ENCODE measurements at places on chromosomes 16 and 17. TPM values are rescaled to one million over a fixed set of nuclear protein-coding genes. Genes with fewer than 3 reads are reported as not detected.

The STAT5A gene
- total RNA-seq = 19.9 TPM

The EVPL gene
- not detected for total RNA-seq

The IGFBP4 gene
- total RNA-seq = 557 TPM

The CRISPLD2 gene
- total RNA-seq = 1.5 TPM

The KRT31 gene
- total RNA-seq = not detected

The CSH1 gene
- total RNA-seq = not detected

The GABARAP gene
- total RNA-seq = 172 TPM

The CCL16 gene
- total RNA-seq = not detected

The PRRT2 gene
- total RNA-seq = 0.26 TPM

The CCDC92B gene
- total RNA-seq = not detected

The CCR7 gene
- total RNA-seq = not detected

The RPUSD1 gene
- total RNA-seq = 13.6 TPM

The MT2A gene
- 84.2 TPM for total RNA-seq

The KPNA2 gene
- 89.4 TPM for total RNA-seq

The FAM222B gene
- total RNA-seq = 2.4 TPM

The ANKRD40CL gene
- total RNA-seq = not detected

The CACNA1G gene
- 0.37 TPM for total RNA-seq

The KCNAB3 gene
- total RNA-seq = 0.13 TPM

The SLC5A10 gene
- not detected for total RNA-seq

The TBC1D3I gene
- total RNA-seq = not detected

The MYH13 gene
- not detected for total RNA-seq

The EEF2KMT gene
- total RNA-seq = 7.5 TPM

The KRTAP4-3 gene
- not detected for total RNA-seq

The ACBD4 gene
- 7.1 TPM for total RNA-seq

The SCO1 gene
- 27.9 TPM for total RNA-seq

The CCL4 gene
- not detected for total RNA-seq

The CHST6 gene
- 0.31 TPM for total RNA-seq

The GGNBP2 gene
- 70.0 TPM for total RNA-seq

The NDEL1 gene
- total RNA-seq = 64.8 TPM

The CCL18 gene
- not detected for total RNA-seq

The FBXL16 gene
- total RNA-seq = 0.13 TPM

The EMC8 gene
- 23.3 TPM for total RNA-seq

The SPATA32 gene
- under 0.01 TPM for total RNA-seq

The HOXB6 gene
- total RNA-seq = not detected

The ST6GALNAC1 gene
- total RNA-seq = not detected

The ABCC11 gene
- 0.26 TPM for total RNA-seq

The EVI2B gene
- 0.13 TPM for total RNA-seq

The KRT25 gene
- total RNA-seq = not detected

The SECTM1 gene
- total RNA-seq = 5.5 TPM

The UBALD2 gene
- 3.4 TPM for total RNA-seq

The SPNS3 gene
- total RNA-seq = not detected

The KCNJ2 gene
- 0.25 TPM for total RNA-seq

The CAPNS2 gene
- 0.26 TPM for total RNA-seq

The AGRP gene
- total RNA-seq = not detected

The ITGB3 gene
- total RNA-seq = 14.2 TPM

The PCGF2 gene
- total RNA-seq = 5.6 TPM

The PLD6 gene
- total RNA-seq = 3.5 TPM

The PABPN1L gene
- total RNA-seq = not detected

The ADCY9 gene
- 32.8 TPM for total RNA-seq

The GINS2 gene
- 9.2 TPM for total RNA-seq

The MRPL38 gene
- 20.4 TPM for total RNA-seq

The HEXIM2 gene
- 7.7 TPM for total RNA-seq

The PPP1R1B gene
- total RNA-seq = 0.25 TPM

The AOC2 gene
- total RNA-seq = 0.40 TPM

The CLEC10A gene
- not detected for total RNA-seq

The MMP28 gene
- total RNA-seq = 0.12 TPM

The TM4SF5 gene
- not detected for total RNA-seq

The MYH2 gene
- total RNA-seq = not detected
